Activated CD4-positive, alpha-beta T cell treated with anti-CD3 and anti-CD28 coated beads for 24 hours (primary cell): ENCODE measurements at places on chromosomes 11 and 22.

DNA sequence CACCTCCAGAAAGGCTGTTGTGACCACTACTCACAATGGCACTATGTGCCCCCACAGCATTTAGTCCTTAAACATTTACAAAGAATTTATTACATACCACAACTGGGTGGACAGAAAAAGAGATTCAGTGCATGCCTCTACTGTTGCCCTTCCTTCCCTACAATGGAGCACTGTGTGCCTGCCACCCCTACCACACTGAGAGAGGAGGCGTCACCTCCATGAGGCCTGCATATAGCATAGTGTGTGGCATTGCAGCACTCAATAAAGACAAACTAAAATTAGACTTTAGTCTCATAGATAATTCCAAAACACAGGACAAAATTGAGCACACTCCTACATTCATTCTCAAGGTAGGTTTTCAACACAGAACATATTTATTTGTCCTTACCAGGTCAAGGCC, 25.8 kb downstream of the THAP12 start:
- DNase-seq = no peak

DNA sequence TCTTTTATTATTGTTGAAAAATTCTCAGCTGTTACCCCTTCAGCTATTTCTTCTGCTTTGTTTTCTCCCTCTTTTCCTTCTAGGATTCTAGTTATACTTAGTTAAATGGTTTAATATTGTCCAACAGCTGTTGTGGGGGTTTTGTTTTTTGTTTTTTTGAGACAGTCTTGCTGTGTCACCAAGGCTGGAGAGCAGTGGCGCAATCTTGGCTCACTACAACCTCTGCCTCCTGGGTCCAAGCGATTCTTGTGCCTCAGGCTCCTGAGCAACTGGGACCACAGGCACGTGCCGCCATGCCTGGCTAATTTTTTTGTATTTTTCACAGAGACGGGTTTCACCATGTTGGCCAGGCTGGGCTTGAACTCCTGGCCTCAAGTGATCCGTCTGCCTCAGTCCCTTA, 12.7 kb downstream of the SDHAF2 start:
- no peak for DNase-seq

- DNase-seq = no peak
These were observed 29.5 kb upstream of the MYH9 start for GRCh38 chr22:36417281-36417686.

DNA sequence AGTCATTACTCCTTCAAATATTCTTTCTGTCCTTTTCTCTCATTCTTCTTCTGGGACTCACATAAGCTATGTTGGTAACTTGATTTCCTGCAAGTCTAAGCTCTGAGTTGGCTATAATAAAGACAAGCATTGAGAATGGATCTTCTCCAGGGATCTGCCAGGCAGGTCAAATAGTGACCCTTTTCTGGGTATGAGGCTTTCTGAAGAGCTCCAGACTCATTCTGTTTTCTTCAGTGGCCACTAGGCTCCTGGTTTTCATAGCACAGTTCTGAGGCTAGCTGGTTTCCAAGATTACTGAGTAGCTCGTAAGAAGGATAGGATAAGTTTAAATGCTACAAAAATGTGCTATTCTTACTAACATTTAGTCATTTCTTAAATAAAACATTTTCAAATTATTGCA, 38.3 kb downstream of the TMPRSS5 start:
- no peak for DNase-seq
